ENCODE measurements at places on chromosomes 6 and 20.

GRCh38 chr6:82589509-82590206, 226.0 kb downstream of the TPBG start:
- no peak for DNase-seq

GRCh38 chr20:30921286-30922071, 336.0 kb upstream of the DEFB115 start:
- DNase-seq: no peak

DNA sequence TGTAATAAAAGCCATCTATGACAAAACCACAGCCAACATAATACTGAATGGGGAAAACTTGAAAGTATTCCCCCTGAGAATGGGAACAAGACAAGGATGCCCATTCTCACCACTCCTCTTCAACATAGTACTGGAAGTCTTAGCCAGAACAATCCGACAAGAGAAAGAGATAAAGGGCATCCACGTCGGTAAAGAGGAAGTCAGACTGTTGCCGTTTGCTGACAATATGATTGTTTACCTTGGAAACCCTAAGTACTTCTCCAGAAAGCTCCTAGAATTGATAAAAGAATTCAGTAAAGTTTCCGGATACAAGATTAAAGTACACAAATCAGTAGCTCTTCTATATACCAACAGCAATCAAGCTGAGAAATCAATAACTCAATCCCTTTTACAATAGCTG, 14.0 kb upstream of the RUNX2 start:
- no peak for DNase-seq

DNA sequence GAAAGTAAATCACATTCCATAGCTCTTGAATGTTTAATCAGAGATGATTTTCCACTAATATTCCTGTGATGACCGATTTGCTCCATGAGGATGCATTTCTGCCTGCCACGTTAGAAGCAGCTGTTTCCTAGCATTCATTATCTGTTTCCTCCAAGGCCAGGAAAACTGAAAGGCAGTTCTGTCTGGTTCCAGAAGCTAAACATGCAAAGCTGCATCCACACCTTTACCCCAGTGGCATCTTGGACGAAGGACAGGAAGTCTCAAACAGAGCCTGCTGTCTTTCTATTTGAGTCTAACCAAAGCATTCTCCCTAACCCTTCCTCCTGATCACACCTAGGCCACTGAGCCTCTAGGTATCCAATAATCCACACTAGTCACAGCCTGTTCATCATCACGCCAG, 27.6 kb downstream of the CNKSR3 start:
- no peak for DNase-seq

- no peak for DNase-seq
These were observed 2.7 kb downstream of the PTK6 start for GRCh38 chr20:63534427-63534830.

DNA sequence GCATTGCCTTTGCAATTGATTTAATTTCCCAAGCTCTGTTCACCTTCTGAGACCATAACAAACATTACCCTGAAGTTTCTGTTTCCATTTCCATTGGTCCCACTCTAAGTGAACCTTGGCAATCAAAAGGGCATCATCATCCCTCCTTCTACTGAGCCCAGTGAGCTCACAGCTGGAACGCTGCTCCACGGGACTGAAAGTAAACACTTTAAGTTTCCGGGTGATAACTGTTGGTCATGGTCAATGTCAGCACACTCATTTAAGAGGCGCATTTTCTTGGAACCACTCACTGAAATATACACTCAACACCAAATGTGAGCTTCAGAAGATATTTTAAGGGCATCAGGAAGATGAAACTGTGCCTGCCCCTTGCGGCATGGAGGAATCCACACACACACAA, 37.1 kb upstream of the RPS6KA2 start:
- no peak for DNase-seq

DNA sequence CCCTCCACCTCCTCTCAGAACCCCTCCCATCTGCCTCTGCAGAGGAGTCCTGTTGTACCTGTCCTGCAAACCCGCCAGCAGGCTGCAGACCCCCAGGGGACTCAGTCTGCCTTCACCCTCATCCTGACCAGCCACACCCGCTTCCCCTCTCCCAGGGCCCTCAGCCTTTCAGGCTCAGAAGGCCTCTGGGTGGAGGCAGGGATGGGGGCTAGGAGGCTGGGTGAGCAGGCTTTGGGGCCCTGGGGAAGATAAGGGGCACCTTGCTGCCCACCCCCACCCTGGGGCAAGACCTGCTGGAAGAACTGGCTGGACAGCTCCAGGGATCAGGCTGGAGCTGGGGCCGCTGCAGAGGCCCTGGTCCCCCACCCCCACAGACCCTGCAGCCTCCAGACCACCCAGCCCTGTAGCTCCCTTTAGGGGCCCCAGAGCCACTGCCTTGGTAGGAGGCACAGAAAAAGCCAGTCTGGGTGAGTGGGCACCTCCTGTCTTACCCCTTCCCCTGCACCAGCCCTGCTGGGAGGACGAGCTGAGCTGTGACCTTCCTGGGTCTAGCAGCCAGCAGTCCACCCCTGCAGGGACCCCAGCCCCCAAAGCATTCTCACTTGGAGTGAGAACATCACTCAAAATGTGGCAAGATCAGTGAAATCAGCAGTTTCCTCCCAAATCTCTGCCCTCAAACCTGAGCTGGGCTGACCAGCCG, 5.2 kb downstream of the TEAD3 start:
- no peak for DNase-seq

DNA sequence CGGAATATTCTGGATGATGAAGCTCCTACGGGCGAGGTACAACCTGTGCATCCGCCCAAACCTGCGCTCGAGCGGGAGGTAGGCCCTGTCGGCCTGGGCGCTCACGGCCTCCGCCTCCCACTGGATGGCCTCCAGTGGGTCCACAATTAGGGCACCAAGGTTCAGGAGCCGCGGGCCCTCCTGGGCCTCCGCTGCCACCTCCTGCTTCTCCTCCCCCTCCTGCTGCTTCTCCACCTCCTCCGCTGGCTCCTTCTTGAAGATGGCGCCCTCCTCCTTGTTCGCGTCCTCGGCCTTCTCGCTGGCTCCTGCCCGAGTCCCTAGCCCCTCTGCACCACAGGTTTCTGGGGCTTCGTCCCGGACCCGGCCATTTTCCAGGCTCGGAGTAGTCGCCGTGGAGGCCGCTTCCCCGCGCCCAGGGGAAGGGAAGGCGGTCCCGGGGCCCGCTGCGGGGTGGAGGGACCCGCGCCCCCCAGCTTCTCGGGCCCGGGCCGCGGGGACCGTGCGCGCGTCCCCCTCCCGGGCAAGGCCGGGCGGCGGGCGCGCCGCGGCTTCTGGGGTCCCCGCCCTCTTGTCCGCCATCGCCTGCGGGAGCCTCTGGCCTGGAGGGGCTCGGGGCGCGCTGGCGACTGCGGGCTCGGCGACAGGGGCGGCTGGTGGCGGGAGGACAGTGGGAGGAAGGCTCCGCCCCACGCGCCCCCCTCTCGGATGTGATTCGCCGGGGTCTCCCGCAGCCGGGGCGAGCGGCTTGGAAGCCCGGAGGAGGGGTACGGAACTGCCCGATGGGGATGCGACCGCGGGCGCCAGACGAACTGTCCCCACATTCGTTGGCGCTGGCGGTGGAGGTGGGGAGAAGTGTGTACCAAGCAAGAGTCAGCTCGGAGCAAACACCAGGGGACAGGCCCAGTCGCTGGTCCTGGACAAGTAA, 17.6 kb downstream of the PLAGL2 start:
- no peak for DNase-seq

GRCh38 chr6:32983964-32984621, 15.7 kb downstream of the BRD2 start:
- no peak for DNase-seq

- DNase-seq: no peak
These were observed 43.8 kb downstream of the BMP6 start for GRCh38 chr6:7769702-7770101.

Data from GOT3 (cell line).